Activated CD8-positive, alpha-beta memory T cell treated with anti-CD3 and anti-CD28 coated beads for 4 hours (primary cell): ENCODE measurements at places on chromosomes 11 and 22.
A peak's percentile ranks its signal among the peaks of the same experiment; 100 is the strongest.

GRCh38 chr11:1840780-1841480 lies 2.1 kb downstream of the TNNI2 start:
- DNase-seq, result no peak

DNA sequence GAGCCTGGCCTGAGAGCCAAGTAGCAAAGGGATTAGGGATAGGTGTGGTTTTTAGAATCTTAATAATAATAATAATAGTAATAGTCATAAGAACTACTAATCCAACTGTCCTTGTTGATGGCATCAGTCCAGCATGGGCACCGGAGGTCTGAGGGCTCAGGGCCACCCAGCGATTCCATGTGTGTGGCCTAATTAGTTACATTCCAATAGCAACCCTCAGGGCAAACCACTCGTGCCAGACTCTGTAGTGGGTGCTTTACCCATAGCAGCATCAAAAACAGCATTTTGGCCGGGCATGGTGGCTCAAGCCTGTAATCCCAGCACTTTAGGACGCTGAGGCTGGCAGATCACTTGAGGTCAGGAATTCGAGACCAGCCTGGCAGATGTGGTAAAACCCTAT lies 19.0 kb upstream of the MYH9 start:
- no peak for DNase-seq

GRCh38 chr11:65418681-65419459 lies 3.7 kb upstream of the NEAT1 start:
- DNase-seq, result peak; percentile 69

DNA sequence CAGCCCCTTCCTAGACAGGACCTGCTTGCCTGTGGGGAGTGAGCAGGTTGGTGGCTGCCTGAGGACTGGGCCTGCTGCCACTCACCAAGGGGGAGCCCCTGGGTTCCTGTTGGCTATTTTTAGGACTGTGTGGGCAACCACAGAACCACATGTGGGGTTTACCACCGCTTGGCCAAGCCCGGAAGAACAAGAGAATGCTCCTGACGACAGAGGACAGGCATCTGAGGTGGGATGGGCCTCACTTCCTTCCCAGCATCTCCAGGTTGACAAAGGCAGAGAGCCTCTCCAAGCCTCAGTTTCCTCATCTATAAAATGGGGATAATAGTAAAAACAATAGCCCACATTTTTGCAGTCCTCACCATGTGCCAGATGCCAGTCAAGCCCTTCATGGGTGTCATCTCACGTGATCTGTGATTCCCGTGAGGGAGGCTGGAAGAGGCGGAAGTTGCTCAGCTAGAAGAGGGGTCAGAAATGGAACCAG lies 43.6 kb downstream of the LRRC32 start:
- DNase-seq, result no peak

DNA sequence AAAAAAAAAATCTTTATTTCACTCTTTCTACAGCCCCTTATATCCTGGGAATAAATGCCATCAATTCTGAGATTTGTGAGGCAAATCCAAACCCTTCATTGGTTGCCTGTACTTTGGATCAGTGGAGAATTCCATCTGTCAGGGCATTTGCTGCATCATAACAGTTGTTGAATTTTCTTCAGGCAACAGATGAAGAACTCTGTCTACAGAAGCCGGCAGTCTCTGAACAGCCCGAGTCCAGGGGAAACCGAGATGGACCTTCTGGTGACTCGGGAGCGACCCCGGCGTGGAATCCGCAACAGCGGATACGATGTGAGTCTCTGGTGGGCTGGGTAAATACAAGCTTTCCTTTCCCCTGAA lies 82.3 kb downstream of the C11orf91 start:
- no peak for DNase-seq

GRCh38 chr11:94731880-94732601 lies 36.1 kb upstream of the AMOTL1 start:
- DNase-seq, result no peak

DNA sequence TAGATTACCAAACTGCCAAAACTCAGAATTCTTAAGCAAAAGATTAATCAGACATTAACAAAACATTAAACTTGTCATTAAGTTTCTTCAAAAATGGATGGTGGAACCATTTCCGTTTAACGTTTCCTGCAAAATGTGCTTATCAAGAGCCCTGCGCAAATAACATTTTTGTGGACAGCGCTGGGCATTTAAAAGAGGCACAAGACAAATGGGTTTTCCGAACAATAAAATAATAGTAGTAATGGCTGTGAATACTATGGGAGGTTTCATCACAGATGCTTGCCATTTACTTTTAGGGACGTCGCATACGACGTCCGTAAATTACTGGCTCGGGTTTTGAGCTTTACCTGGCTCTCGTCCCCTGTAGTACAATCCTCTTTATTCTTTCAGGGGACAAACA lies 1.1 kb downstream of the NPAT start:
- DNase-seq, result no peak

GRCh38 chr22:50014655-50015401 lies 2.3 kb upstream of the IL17REL start:
- no peak for DNase-seq

DNA sequence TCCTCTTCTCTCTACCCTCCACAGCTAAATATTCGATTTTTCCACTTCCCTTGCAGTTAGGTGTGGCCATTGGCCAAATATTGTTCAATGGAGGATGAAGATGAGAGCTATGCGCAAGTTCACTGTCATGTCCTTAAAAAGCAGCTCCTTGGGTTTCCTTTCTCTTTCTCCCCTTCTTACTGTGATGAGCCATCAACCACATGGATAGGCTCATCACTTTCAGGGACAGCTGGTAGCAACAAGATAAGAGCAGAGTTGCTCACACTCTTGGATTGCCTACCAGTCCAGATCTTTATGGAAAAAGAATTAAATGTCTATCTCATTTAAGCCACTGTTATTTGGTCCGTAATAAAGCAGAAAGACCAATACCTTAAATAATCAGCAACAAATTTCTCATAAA lies 377.0 kb downstream of the DDX10 start:
- no peak for DNase-seq

DNA sequence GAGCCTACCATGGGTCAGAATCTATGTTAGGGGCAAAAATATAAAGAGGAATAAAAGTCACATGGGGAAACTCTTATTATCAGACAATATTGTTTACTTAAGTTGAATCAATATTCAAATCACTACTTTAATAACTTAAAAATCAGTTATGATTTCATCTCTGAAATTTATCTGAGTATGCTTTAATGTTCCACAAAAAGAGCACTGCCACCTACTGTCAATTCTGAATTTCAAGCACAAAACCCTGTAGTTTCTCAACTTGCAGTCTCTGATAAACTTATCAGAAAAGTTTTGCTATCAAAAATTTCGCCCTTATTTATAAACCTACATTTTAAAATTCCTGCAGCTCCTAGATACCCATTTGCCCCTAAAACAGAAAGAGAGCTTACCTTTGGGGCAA lies 47.3 kb downstream of the RDX start:
- no peak for DNase-seq

- DNase-seq, result no peak
Measured at GRCh38 chr11:32297611-32298011, 137.7 kb downstream of the WT1 start.

DNA sequence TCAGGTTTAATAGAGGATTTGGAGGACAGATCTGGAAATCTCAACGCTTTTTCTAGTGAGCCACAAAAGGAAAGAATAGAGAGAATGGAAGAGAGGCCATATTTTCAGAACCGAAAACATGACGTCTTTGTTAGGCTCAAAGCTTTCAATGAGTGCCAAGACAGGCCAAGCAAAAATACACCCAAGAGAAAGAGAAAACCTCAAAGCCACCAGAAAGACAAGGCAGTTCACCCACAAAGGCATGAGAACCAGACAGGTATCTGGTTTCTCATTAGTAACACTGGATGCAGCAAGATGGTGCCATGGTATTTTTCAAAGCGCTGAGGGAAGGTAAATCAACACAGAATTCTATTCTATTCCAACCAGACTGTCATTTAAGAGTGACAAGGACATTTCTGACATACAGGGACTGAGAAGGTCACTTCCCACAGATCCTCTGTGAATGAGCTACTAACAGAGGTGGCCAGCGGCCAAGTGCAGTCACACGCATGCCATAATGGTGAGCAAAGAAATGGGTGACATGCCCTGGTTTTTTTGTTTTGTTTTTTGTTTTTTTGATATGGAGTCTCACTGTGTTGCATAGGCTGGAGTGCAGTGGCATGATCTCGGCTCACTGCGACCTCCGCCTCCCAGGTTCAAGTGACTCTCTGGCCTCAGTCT lies 41.9 kb downstream of the TOLLIP start:
- no peak for DNase-seq

DNA sequence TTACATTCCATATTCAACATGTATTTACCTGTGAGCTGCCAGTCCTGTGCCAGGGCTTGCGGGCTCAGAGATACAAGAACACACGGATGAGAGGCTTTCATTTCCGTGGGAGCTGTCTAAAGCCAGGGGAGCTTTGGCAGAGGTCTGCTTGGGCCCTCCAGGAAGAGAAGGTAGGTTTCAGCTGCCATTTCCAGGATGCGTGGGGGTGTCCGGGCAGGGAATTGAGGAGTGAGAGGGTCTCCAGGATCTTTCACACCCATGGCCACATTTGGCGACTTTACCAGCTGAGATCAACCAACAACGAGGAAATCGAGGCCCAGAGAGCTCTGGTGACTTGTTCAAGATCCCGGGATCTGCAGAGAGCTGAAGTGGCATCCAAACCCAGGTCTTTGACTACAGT lies 119.6 kb downstream of the BUD13 start:
- no peak for DNase-seq

- DNase-seq, result no peak
Measured at GRCh38 chr22:25694196-25694907, 47.6 kb upstream of the MYO18B start.

DNA sequence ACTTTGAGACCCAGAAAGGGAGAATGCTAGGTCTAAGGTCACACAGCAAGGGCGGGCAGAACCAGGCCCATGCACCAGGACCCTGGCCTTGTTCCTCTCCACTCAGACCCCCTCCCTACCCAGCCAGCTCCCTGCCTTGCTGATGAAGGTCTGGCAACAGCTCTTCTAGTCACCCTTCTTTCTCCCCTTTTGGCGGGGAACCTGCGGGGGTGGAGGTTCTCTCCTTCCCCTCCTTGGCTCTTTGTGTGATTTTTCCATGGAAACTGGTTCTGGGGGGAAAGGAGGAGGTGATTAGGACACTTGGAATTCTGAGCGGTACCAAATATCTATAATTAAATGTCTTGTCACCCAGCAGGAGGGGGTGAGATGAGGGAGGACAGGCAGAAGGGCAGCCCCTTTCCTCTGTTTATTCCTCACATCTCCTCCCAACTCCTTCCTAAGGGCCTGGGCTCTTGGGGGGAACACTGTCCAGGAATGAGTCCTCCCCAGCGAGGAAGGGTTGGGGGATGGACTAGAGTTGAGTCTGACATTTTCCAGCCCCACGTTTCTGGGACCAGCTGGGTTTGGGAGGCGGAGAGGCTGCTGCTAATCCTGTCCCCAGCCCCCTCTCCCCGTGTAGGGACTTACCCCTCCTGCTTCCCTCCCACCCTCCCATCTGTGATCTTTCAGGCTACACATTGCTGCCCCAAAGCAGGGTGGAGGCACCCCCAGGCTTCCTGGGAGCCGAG lies 7.4 kb downstream of the ARHGEF17 start:
- DNase-seq, result no peak

DNA sequence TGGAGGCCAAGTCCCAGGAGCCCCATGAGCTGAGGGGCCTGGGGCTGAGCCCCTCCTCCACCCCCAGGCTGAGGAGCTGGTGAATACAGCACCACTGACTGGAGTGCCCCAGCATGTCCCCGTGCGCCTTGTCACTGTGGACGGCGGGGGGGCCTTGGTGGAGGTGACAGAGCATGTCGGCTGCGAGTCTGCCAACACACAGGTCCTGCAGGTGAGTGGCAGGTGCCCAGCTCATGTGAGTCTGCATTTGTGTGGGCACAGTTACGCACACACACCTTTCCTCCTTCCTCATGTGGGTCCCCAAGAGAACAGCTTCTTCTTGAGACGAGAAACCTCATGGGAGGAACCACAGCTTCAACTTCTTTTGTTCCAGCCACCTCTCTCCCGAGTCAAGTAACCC lies 7.7 kb downstream of the TMEM132A start:
- no peak for DNase-seq

- no peak for DNase-seq
Measured at GRCh38 chr22:16960884-16961249, 47.2 kb downstream of the GAB4 start.

GRCh38 chr11:93717501-93717900 lies 23.8 kb downstream of the TAF1D start:
- no peak for DNase-seq

GRCh38 chr11:65934014-65934413 lies 11.3 kb upstream of the TSGA10IP start:
- DNase-seq, result no peak
